ENCODE measurements at places on chromosomes 11 and 22.

GRCh38 chr11:10450462-10451425 is 4.3 kb upstream of the AMPD3 start:
- DNase-seq: peak; percentile 59

- DNase-seq: no peak
Measured at GRCh38 chr11:106202935-106203620, 125.6 kb downstream of the AASDHPPT start.

- DNase-seq: no peak
Measured at GRCh38 chr11:35355102-35355749, 64.1 kb downstream of the SLC1A2 start.

DNA sequence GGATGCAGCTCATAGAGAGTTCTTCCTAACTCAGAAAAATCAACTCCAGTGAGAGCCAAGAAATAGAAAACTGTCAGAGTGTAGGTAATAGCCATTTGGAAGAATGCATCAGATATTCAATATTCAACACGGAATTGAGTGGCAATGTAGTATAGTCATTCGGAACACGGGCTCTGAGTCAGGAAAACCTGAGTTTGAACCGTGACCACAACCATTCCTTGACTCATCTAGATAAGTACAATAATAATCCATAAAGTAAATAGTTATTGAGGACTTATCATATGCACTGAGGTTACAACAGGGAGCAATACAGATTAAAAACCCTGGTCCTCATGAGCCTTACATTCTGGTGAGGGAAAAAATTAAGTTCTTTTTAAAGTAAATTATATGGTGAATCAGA is 62.6 kb upstream of the PHF21A start:
- DNase-seq: no peak

DNA sequence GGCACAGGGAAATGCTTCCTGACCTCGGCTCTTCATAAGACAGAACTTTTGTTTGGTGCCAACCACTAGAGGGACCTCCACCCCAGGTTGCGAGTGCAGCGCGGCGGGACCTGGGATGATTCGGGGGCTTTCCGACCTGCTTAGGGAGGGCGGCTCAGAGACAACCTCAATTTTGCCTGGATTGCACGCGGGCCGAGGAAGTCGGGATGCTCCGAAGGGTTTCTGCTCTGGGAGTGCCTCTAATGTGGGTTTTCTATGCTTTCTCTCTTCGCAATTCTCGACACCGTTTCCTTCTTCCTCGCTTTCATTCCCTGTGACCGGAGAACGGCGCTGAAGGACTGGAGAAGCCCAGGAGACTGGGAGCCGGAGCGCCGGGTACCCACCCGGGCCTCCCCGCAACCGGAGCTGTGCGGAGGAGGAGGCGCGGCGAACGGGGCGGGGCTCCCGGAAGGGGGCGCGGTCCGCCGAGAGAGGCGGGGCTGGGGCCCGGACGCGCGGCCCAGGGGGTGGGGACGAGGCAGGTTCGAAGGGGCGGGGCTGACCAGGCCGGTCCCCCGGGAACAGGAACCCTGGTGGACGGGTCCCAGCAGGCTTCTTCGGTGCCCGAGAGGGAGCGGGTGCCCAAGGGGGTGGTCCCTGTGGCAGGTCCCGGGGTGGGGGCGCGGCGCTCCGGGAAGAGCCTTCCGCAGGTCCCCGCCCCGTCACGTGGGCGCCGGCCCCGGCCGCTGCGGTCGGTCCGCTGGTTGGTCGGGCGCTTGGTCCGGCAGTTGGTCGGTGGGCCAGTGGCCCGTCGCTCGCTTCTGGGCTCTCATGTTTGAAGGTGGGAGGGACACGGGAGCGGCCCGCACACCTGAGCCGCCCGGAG is at the start of gene PPFIBP2:
Gene PPFIBP2 (plus strand): TSS at position 766 of the 865 bp plus-strand sequence. CDS start 35,477 bp downstream, outside the sequence.
- peak; percentile 79 for DNase-seq

DNA sequence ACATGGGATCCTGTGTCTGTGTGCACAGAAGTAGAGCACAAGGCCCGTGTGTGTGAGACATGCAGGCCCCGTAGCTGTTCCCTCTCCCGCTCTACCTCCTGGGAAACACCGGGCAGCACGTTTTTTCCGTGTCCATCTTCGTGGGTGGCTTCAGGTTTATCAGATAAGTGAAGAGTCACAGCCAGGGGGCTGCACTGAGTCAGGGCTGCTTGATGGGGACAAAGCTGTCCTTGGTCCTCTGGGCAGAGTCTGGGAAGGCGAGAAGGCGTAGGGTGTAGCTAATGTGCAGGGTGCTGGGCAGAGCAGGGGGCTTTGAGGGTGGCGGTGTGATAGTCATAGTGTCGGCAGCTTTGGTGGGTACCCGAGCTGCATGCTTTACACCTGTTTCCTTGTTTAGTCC is 23.7 kb downstream of the INCENP start:
- DNase-seq: no peak

DNA sequence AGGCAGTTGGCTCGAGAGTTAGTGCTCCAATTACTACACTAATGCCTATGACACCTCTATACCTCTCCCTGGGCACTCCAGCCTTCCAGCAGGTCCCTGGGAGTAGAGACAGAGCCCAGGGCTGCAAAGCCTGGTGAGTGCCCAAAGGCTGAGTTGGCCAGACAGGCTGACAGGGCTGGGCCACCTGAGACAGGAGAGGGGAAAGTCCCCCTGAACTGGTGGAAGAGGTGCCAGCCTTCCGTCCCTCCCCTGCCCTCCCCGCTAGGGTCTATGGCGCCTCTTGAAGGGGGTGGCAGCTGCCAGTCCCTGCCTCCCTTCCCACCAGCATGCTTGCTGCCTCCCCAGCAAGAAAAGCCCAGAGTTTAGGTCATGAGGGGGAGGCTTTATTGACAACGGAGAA is 3.0 kb downstream of the KCNJ11 start:
- DNase-seq: no peak

DNA sequence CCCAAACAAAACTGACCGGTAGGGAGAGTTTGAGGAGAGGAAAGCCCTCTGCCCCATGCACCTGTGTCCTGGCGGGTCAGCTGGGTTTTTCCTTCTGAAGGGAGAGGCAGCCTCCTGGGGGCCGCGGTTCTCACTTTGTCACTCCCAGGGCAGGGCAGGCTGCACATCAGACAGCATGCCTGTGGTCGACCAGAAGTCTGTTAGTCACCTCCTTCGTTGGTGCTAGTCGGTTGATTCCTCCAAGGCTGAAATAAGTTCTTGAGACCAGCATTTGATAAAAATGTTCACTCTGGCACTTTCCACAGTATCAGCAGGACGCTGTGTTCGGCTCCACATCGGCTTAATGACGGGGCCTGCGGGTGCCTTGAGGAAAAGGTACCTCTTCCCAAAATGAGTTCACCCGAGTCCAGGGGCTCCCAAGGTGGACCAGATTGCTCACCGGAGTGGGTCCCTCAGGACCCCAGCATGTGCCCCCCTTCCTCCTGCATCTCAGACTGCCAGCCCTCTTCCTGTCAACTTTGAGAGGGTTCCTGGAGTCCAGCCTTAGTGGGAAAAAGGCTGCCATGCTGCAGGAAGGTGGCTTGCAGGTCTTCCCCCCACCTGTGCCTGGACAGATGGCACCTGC is 373.7 kb upstream of the B3GAT1 start:
- no peak for DNase-seq

GRCh38 chr22:49403102-49403501 is 424.6 kb downstream of the BRD1 start:
- no peak for DNase-seq

Data from stimulated activated CD4-positive, alpha-beta T cell treated with anti-CD3 and anti-CD28 coated beads, Interleukin-4, amount 100 ng/mL, for 24 hours (primary cell).